HTR-8/SVneo (cell line): ENCODE measurements at places on chromosomes 2 and 18.
A peak's percentile ranks its signal among the peaks of the same experiment; 100 is the strongest.

GRCh38 chr18:5997361-5997760 lies 102.0 kb upstream of the TMEM200C start:
- DNase-seq = no peak

GRCh38 chr2:163551616-163552373 lies 184.0 kb downstream of the FIGN start:
- DNase-seq = no peak

- DNase-seq = no peak
These were observed 13.9 kb downstream of the HDAC4 start for GRCh38 chr2:239386872-239387445.

- DNase-seq = no peak
These were observed 6.8 kb downstream of the B4GALT6 start for GRCh38 chr18:31677592-31677991.

GRCh38 chr2:183542606-183543005 lies 418.4 kb downstream of the NUP35 start:
- DNase-seq = no peak

DNA sequence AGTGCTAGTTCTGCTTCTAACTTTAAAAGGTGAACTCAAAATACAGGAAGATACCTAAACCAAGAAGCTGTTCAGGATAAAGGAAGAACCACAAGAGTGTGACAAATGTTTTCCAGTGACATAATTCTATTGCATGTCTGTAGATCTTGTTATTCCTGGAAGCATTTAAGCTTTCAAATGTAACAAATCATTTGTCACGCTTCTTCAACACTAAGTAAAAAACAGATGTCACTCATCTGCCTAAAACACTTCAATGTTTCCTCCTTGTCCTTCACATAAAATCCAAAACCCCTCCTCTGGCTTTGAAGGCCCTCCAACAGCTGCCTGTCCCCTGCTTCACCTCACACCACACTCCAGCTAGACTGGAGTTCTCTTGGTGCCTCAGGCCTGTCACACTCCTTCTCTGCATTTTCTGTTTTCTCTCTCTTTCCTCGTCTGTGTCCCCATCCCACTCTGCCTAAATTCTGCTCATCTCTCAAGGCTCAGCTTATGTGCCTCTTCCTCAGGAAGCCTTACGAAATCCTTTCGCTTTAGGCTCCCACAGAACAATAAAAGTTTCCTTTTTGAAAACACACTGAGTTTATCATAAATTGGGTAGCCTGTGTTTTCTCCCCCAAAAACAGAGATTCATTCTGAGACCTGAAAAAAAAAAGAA lies 6.4 kb upstream of the CLEC4F start:
- DNase-seq = no peak

DNA sequence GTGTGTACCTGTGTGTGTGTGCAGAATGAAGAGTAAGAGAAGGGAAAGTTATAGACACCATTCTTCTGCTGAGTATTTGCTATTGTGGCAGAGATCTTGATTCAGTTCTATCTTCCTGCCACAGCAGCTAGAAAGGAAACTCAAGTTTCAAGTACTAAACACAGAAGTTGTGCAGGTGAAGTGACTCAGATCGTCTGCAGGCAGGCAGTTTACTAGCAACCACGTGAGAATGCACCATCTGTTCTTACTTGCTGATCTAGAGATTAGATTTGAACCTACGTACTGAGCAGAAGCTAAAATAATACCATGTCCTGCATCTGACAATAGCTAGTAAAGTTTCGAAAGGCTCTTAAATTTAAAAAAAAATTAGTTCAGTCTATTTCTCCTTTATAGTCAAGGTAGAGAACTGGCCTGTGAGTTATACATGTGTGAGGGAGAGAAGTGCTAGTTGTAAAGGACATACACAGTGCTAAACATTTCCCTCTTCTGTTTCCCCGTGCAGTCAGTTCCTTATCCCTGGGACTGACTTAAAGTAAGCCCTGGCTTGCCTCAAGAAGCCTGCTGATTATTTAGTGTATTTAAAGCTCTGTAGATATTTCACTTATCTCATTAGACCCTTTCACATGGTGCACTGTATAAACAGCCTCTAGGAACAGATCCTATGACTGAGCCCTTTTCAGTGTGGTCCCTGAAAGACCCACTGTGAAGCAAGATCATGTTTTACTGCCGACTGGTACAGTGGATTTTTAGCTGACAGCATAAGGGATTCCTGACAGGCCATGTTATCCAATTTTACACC lies 45.0 kb downstream of the SLC38A11 start:
- DNase-seq = no peak

DNA sequence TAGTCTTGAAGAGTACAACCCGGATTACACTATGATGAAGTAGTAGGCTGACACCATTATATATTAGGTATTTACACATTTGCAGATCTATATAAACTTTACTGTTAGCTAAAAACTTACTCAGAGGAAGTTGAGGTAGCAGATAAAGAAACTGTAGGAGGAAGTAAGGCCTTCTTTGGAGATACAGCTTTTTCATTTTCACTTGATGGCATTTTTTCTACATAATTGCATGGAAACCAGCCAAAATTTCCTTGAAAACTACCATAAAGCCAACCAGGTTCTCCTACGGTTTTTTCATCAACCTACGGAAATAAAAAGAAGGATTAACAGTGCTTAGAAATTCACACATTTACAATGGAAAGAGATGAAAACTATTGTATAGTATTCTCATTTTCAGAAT lies 86.6 kb downstream of the FAM228A start:
- no peak for DNase-seq

GRCh38 chr2:70923378-70924015 lies 12.2 kb upstream of the ATP6V1B1 start:
- DNase-seq = no peak

DNA sequence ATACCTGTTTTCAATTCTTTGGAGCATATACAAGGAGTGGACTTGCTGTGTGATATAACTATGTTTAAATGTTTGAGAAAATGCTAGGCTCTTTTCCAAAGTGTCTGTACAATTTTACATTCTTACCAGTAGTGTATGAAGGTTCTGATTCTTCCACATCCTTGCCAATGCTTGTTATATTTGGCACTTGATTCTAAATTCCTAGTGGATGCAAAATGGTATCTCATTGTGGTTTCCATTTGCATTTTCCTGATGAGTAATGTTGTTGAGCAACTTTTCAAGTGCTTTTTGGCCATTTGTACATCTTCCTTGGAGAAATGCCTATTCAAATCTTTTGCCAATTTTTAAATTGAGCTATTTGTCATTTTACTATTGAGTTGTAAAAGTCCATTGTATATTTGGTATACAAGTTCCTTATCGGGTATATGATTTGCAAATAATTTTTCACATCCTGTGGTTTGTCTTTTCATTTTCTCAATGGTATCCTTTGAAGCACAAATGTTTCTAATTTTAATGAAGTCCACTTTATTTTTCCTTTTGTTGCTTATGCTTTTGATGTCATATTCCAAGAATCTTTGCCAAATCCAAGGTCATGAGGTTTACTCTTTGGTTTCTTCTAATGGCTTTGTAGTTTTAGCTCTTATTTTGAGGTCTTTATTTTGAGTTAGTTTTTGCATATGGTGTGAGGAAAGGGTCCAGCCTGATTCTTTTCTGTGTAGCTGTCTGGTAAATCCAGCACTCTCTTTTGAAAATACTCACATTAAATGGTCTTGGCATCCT lies 33.2 kb upstream of the CWC22 start:
- DNase-seq = no peak

- DNase-seq = no peak
These were observed 22.7 kb downstream of the EPC2 start for GRCh38 chr2:148667113-148667836.

- DNase-seq = no peak
These were observed 197.3 kb upstream of the CCDC150 start for GRCh38 chr2:196442211-196442610.

- DNase-seq = no peak
These were observed 200.6 kb downstream of the WDR7 start for GRCh38 chr18:56851774-56852173.

GRCh38 chr2:37555457-37555856 lies 116.0 kb downstream of the CDC42EP3 start:
- no peak for DNase-seq

- DNase-seq = peak; percentile 55
These were observed 111.9 kb downstream of the KCTD1 start for GRCh38 chr18:26436176-26437051.

DNA sequence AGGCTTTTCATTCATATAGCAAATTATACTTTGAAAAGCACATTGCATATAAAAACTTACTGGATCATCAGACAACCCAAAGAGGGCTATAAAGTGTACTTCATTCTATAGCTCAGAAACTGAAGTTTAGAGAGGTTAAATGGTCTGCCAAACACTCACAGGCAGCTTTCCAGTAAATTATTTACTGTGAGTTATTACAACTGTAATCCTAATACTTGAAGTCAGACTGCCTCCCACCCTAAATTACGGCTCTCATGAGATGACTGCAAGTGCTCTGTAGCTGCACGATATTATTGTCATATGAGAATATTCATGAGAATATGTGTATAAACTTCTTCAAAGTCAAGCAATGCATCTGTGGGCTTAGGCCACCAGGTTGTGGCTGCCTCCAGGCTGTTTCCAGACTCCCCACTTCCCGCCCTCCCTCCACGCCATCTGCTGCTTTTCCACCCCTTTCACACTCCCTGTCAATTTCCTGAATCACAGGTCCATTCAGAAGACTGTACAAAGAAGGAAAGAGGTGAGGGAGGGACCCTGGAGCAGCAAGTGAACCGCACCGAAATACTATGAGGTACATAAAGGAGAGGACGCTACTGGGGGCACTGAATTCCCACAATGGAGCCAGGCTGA lies 111.1 kb upstream of the SPOPL start:
- DNase-seq = no peak

DNA sequence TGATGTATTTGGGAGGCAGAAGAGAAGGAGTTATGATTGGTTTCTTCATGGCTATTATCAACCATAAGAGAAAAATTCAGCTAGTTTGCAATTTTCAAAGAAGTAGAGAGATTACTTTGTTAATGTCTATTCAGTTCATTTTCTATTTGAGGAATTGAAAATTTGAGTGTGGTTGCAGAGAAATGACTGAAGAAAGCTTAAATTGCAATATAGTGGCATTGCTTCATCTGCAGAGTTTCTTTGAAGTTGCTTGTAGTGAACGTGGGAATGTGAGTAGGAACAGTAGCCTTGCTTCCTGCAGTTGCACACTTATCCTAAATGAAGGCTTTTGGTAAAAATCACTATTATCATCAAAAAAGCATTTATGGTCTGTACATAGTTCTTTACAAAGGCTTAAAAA lies 14.7 kb upstream of the CYRIA start:
- no peak for DNase-seq

DNA sequence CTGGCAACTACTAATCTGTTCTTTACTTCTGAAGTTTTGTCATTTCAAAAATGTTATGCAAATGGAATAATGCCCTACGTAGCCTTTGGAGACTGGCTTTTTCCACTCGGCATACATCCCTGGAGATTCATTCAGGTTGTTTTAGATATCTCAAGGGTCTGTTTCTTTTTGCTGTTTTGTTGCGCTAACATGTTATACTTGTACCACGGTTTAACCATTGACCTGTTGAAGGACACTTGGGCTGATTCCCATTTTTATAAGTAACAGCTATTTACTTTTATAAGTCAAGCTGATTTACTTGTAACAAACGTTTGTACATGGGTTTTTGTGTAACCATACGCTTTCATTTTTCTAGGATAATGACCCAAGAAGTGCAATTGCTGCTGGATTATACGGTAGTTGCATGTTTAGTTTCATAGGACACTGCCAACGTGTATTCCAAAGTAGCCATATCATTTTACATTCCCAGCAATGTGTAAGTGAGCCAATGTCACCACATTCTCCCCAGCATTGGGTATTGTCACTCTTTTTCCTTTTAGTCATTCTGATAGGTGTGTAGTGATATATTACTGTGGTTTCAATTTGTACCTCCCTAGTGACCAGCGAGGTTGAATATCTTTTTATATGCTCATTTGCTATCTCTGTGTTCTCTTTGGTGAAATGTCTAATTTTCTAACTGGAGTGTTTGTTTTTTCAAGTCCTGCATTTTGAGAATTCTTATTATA lies 36.5 kb upstream of the STAT4 start:
- DNase-seq = no peak

- DNase-seq = no peak
These were observed 118.1 kb downstream of the EPB41L3 start for GRCh38 chr18:5425721-5426120.

- DNase-seq = no peak
These were observed 333.0 kb upstream of the SPRED2 start for GRCh38 chr2:65765376-65765775.

GRCh38 chr18:79869591-79870300 lies 72.0 kb downstream of the KCNG2 start:
- no peak for DNase-seq

- DNase-seq = no peak
These were observed 33.1 kb downstream of the ARL4C start for GRCh38 chr2:234463626-234464290.

- no peak for DNase-seq
These were observed 187.8 kb upstream of the TNP1 start for GRCh38 chr2:217047631-217048030.

- no peak for DNase-seq
These were observed 296.6 kb downstream of the NAPG start for GRCh38 chr18:10822456-10822855.

DNA sequence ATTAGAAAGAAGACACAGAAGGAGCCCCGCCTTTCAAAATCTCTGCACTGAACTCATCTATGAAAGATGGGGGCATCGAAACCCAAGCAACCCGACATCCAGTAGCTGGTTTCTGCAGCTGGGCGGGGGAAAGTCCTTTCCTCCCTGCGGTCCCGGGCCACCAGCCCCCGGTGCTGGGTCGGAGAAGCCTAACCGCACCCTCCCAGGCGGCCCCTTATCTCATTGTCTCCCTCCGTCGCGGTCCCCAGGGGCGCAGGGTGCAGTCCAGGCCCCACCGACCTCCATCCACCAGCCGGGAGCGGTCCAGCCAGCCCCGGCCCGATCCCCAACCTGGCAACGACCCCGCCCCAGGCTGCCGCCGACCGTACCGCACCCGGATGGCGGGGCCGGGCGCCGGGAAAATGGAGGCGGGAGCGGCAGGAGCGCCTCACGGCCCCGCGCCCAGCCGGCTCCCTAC lies 452 bp downstream of the RAPH1 start:
- peak; percentile 26 for DNase-seq

DNA sequence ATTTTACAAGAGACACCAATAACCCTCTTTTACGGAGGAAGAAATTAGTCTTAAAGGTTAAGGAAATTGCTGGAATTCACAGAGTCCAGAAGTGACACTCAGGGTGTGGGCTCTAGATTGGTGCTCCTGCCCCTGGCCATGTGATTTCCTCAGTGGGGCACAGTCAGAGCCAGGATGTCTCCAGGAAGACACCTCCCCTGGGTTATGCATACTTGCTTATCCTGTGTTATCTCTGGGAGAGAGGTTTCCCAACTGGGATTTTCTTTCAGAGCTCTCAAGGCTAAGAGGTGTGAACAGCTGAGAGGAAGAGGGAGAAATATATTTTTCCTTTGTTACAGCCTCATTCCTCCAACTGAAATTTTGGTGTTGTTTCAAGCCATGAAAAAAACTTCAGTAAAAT lies 125.6 kb upstream of the CELF4 start:
- no peak for DNase-seq

- peak; percentile 62 for DNase-seq
These were observed 24.7 kb downstream of the IL1B start for GRCh38 chr2:112811841-112812306.
